Activated naive CD8-positive, alpha-beta T cell treated with anti-CD3 and anti-CD28 coated beads, Interleukin-2, amount 50 U/mL, for 16 hours (primary cell): ENCODE measurements at places on chromosomes 6 and 20.

DNA sequence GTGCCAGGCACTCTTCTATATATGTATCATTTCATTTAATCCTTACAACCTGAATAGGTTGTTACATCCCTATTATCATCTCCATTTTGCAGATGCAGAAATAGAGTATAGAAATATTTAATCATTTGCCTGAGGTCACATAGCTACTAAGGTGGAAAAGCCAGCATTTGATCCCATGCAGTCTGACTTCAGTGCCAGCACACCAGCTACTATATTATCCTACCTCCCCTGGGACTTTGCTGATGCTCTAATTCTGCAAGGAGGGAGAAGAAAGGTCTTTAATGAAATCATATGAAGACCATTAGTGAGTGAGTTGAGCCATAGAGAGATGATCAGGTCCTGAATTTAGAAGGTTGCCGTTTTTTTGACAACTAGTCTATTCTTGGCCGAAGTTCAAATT is 53.7 kb downstream of the TOP1 start:
- no peak for DNase-seq

DNA sequence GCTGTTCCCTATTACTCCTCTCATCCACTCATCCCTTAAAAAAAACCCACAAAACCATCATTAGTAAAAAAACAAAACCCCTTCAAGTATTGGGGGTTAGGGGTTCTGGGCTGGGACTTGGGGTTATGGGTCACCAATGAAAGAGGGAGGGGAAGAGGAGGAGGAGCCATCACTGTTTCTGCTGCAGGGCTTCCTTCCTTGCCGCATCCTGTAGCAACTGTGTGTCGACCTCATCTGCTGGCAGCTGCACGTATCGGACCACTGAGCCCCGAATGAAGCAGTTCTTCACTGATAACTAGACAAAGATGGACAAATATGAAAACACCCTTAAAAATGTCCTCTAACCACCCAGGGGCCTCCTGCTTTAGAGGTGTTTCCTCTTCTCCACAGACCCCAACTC is 2.0 kb upstream of the VARS1 start:
- no peak for DNase-seq

- DNase-seq: no peak
Measured at GRCh38 chr20:32226391-32226790, 18.7 kb downstream of the POFUT1 start.

GRCh38 chr6:17987697-17988421 is 424 bp upstream of the KIF13A start:
- no peak for DNase-seq

DNA sequence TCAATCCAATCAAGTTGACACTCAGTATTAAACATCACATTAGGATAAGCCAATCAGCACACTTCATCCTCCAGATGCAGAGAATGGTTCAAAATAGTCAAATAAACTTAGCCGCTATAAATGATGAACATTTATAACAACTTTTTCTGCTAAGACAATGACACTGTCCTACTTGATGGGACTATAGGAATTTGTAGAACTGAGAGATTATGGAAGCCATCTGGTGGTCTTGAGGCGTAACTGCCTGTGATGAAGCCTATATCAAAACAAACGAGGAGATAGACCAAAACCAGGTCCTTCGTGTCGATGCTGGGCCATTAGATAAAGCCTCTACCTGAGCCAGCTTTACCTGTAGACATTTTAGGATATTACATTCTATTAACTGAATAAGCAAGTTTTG is 631.1 kb downstream of the COL12A1 start:
- no peak for DNase-seq

- DNase-seq: no peak
Measured at GRCh38 chr20:23647346-23647745, 9.6 kb upstream of the CST3 start.

GRCh38 chr6:116180375-116180774 is 54.4 kb upstream of the COL10A1 start:
- no peak for DNase-seq

- DNase-seq: no peak
Measured at GRCh38 chr6:56527934-56528333, 114.8 kb downstream of the DST start.

DNA sequence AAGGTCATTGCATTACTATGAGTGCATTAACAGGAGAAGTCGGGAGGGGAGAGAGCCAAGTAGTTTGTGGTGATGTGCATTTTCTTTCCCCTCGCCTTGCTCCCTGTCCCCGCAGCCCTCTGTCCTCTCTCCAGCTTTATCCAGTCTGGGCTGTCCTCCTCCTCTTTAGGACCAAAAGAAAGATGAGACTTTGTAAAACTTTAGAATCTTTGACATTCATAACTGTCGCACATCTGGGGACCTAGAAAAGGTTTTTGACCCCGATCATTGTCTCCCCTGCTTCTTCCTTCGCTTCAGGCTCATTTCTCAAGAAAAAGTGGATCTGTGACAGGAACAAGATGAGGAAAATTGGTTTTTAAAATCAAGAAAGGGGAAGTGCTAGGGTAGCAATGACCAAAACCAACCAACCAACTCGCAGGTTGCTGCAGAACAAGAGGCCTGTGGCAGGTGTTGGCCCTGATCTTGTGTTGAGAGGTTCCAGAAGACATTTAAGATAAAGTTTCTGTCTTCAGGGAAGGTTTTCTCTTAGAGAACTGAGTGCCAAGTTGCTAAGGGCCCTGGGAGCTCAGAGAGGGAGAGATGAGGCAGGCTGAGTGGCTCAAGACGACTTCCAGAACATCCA is 17.6 kb downstream of the SYTL3 start:
- no peak for DNase-seq

- DNase-seq: no peak
Measured at GRCh38 chr20:37226889-37227288, 34.7 kb downstream of the GHRH start.

DNA sequence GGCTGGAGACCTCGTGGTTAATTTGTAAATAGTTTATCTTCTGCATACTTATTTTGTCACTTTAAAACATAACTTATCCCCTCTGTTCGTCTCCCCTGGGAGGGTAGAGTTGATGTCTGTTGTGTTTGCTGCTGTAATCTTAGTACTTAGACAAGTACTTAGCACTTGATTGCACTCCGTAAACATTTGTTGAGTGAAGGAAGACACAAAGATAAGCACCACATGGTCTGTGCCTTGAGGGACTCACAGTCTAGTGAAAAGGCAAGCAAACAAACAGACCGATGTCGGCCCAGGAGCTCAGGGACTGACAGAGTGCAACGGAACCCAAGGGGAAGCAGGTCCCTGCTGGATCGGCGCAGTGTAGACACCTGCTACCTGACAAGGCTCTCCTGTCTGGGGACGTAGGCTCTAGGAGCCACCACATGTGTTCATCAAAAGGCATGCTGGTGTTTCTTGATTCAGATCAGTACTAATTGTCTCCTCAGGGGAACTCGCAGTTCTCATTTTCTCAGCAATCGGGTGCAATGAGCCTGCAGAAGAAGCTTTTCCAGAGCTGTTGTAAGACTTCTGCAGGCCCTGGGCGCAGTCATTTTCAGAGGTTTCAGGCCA is 31.4 kb downstream of the EDN3 start:
- DNase-seq: no peak

GRCh38 chr6:127897484-127897883 is 3.4 kb downstream of the THEMIS start:
- DNase-seq: no peak

DNA sequence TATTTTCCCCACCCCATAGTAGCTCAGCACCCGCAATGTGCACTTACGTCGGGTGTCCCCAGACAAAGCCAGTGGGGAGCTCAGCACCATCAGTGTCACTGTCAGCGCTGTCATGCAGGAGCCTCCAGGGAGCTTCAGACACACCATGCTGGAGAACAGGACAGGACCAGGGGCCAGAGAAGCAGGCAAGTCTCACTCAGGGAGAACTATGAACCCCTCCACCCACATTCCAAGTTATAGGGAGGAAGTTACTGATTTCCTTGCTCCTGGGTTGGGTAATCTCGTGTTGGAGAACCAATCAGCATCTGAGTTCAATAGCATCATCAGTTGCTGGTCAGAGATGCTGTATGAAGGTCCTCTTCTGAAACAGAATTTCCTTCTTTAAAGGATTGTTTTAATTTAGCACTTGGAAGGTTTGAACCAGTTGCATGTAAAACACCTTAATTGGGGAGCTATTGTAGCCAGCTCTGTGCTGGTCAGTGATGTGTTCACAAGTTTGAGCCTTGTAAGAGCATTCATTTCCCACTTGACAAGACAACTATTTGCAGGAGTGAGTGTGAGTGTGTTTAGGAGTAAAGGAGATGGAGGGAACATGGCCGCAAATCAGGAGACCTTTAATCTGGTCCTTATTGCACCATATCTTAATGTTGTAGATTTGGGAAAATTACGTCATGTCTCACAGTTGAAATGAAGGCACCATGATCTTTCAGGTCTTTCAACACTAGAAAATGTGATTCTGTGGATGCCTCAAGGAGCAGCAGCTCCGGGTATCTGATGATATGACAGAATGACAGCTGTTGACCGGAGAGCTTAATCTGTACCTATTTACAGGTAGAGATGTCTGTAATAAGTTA is at the start of gene HLA-DRB1:
Gene HLA-DRB1, minus strand, starts transcription at position 253 of the 854 bp plus-strand sequence. Its CDS starts 106 bp downstream, at position 147.
- DNase-seq: no peak

DNA sequence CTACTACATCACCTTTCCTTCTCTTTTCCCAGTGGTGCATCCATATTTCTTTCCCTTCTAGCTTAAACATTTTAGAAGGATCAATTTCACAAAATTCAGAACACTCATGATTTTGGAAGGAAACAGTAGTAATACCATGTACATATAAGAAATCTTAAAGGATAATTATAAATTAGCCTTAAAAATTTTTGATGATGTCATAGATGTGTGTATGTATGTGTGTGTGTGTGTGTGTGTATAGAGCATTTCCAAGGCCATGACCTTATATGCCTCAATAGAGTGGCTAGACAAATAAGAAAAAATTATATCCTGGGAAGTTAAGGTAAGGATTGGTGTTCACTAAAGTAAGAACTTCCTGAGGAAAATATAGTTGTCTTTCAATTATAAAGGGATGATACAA is 24.1 kb upstream of the HS3ST5 start:
- no peak for DNase-seq

DNA sequence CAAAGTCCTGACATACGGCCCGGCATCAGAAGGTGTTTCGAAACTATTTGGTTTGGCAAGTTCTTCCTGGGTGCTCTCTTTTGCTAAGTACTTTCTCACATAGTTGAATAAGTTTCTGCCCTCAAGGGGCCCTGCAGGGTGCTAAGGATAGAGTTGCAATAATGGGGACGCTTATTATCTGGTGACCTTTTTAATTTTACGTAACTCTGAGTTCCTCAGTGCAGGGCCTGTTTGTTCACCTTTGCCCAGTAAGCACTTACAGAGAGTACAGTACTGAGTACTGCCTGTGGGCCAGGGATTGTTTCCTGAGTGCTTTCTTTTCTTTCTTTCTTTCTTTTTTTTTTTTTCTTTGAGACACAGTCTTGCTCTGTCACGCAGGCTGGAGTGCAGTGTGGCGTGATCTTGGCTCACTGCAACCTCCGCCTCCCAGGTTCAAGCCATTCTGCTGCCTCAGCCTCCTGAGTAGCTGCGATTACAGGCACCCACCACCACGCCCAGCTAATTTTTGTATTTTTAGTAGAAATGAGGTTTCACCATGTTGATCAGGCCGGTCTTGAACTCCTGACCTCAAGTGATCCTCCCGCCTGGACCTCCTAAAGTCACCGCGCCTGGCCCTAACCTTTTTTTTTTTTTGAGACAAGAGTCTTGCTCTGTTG is 4.5 kb upstream of the PXMP4 start:
- no peak for DNase-seq

- DNase-seq: no peak
Measured at GRCh38 chr20:63585616-63586565, 11.9 kb upstream of the HELZ2 start.

GRCh38 chr6:43934803-43935602 is 165.0 kb downstream of the VEGFA start:
- DNase-seq: no peak

- no peak for DNase-seq
Measured at GRCh38 chr20:24737212-24737850, 211.7 kb upstream of the CST7 start.

DNA sequence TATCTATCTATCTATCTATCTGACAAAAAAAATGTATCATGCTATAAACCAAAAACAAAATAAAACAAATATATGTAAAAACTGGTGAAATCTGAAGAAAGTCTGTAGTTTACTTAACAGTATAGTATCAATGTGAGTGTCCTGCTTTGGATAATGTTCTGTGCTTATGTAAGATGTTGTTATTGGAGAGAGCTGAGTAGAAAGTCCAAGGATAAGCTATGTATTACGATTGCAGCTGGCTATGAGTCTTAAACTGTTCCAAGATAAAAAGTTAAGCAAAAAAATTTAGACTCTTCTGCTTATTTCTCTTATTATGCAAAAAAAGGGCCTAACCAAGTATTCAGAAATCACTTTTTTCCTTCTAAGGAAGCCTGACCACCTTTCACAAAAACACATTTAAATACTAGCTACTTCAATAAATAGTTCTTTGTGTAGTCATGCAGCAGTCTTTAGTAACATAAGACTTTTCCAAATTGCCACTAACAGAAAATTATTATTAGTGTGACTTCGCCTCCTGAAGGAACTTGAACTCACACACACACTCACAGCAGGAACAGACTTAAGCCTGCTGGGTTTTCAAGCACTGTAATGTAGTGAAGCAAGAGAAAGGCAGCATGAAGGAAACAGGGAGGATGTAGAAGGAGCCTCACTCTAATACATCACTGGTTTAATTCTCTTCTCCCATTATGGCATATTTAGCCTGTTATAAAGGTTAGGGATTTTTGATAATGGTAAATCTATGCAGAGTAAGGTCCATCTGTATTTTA is 265.8 kb upstream of the GJE1 start:
- DNase-seq: no peak

- no peak for DNase-seq
Measured at GRCh38 chr6:13916230-13916944, 8.4 kb upstream of the RNF182 start.

GRCh38 chr6:57434944-57435343 is 117.5 kb downstream of the PRIM2 start:
- no peak for DNase-seq

DNA sequence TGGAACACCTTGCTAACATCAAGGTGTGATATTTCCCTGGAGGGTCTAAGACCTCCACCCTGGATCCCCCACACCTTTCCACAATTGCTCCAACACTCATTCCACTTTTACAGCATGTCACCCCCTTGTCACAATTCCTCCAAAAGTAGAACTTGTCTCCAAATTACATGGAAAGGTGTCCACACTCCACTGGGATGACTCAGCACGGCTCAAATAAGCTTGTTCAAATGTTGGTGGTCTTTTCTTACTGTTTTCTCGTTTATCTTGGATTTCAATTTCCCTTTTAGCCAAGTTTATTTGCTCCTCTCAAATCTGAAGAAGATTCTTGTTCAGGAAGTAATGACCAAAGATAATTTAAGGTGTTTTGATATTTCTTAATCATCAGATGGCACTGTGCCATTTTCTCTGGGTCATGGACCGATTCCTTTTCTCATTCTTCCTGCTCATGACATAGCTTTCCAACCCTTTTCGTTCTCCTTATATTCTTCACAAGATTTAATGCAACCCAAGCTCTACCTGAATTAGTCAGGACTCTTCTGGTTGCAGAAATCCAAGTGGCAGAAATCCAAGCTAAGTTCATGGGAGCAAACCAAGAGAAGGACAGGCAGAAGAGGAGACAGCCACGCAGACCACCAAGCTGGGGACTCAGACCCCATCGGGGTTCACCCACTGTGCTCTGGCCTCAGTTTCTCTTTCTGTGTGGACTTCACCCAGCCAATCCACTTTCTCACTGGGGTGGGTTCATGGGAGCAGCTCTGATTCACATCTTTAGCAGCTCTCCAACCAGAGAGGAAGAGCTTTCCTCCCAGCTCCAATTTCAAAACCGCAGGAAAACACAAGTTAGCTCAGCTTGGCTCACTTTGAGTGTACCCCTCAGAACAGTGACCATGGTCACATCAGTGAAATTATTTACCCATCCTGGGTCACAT is 110.5 kb upstream of the CDYL start:
- no peak for DNase-seq

- DNase-seq: no peak
Measured at GRCh38 chr20:60345106-60345505, 386.9 kb downstream of the CDH26 start.
